ENCODE measurements at places on chromosomes 13 and 19.

GRCh38 chr13:32432856-32433255 lies 4.9 kb upstream of the N4BP2L1 start:
- no peak for DNase-seq

DNA sequence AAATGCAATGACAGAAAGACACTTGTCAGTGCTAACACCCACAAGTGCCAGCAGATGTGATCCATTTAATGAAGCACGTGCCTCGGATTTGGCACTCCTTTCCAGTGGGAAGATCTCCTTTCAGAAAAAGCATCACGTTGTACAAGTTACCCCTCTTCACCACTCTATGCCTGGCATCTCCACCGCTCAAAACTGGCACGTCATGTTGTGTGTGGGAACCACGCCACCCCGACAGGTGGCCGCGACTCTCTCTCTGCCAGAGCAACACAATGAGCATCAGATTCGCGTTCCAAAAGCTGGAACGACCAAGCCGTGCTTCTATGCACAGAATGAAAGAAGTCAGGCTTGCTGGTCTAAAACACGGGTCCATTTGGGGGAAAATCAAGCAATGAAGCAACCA lies 24.3 kb downstream of the TMTC4 start:
- DNase-seq: no peak

DNA sequence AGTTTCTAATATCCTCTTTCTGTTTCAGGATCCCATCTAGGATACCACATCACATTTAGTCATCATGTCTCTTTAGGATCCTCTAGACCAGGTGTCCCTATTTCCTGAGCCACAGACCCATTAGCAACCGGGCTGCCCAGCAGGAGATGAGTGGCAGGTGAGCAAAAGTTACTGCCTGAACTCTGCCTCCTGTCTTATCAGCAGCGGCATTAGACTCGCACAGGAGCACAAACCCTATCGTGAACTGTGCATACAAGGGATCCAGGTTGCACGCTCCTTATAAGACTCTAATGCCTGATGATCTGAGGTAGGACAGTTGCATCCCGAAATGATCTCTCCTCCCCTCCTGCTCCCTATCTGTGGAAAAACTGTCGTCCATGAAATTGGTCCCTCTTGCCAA lies 7.8 kb upstream of the CEBPG start:
- DNase-seq: no peak

- DNase-seq: no peak
These were observed 67.3 kb downstream of the ATP11A start for GRCh38 chr13:112756967-112757758.

GRCh38 chr13:98729658-98730057 lies 22.8 kb downstream of the SLC15A1 start:
- no peak for DNase-seq

- no peak for DNase-seq
These were observed 873.8 kb downstream of the SLITRK6 start for GRCh38 chr13:84925443-84925842.

GRCh38 chr19:7729831-7730285 lies 2.1 kb downstream of the CLEC4G start:
- DNase-seq: no peak

- no peak for DNase-seq
These were observed 12.7 kb upstream of the ZNF431 start for GRCh38 chr19:21128901-21129698.

Data from sigmoid colon (tissue), 7 donors.